ENCODE measurements at places on chromosomes 1 and 21.

GRCh38 chr1:42674682-42675081 lies 7.5 kb upstream of the YBX1 start:
- DNase-seq: no peak

- DNase-seq: no peak
Observed at GRCh38 chr1:41366455-41367287, 5.4 kb downstream of the FOXO6 start.

- DNase-seq: no peak
Observed at GRCh38 chr1:94660258-94660657, 118.7 kb upstream of the F3 start.

DNA sequence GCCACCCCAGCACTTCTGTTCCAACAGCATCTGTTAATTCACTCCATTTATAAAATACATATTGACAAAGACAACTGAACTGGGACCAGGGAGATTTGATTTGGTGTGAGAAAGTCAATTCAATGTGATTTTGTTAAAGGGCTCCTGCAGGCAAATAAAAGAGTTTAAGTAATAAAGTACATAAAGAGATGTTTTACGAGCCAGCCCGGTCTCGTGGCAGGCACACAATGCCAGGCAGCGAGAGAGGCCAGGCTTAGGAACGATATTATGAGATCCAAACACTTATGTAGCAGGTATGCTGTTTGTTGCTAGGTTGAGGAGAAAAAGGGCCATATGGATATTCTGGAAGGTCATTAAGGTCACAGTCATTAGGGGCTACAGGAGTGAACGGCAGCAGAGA lies 227.1 kb downstream of the KCTD3 start:
- DNase-seq: no peak

GRCh38 chr1:223344491-223344890 lies 19.5 kb downstream of the SUSD4 start:
- DNase-seq: no peak

- DNase-seq: no peak
Observed at GRCh38 chr1:207669528-207670009, 24.6 kb downstream of the CR1L start.

DNA sequence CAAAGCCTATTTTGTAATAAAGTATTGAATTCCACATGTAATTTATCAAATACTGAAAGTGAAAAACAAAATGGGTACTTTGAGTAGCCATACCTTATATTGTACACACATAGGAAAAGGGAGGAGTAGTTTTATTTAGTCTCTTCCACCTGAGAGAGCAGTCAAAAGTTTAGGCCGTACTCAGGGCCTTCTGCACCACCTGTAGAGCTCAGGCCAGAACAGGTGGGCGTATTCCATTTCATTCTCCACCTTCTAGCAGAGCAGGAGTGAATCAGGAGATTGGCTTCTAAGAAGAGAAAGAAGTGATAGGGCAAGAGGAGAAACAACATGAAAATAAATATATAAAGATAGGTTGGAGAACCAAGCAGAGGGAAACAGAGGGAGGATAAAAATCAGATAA lies 44.0 kb downstream of the TRAF5 start:
- DNase-seq: no peak

DNA sequence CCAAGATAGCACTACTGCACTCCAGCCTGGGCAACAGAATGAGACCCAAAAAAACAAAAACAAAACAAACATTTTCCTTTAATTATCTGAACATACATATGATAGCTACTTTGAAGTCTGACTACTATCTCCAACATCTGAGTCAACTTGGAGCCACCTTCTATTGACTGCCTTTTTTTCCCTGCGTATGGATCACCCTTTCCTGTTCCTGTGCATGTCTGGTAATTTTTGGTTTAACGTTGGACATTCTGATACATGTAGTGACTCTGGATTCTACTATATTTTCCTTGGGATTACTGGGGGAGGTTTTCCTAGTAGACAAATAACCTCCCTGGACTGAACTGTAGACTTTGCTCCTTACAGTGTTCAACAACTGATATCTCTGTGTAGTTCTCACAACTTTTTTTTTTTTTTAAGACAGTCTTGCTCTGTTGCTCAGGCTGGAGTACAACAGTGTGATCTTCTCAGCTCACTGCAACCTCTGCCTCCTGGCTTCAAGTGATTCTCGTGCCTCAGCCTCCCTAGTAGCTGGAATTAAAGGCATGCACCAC lies 70.3 kb downstream of the KIAA0319L start:
- DNase-seq: no peak

DNA sequence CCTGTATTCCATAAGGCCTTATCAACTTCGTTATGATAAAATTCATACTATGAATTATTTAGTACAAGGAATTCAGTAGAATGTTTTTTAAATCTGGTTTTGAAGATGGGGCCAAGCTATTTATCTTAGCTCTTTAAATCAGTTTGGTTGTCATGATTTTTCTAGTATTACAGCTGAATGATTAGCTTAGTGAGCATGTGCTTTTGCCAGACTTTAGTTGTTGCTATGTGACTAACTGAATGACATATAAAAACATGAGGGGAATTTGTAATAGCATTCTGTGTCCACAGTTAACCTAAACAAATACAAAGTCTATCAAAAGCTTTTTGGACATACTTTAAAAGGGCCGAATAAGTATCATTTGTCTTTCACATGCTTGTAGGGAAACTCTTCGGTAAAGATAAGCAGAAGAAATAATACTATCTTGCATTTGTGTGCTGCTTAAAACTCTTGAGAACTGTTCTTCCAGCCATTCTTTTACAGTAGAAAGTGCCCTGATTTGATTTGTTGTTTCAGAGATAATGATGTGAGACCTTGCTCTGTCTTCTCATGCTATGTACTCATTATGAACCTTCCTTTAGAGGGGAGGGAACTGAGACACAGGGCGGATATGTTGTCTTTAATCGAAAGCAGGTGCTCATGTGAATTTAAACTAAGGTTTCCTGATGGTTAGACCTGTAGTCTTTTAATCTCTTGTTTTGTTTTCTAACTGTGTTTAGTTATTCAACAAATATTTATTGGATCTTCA lies 18.8 kb downstream of the NEK7 start:
- no peak for DNase-seq

DNA sequence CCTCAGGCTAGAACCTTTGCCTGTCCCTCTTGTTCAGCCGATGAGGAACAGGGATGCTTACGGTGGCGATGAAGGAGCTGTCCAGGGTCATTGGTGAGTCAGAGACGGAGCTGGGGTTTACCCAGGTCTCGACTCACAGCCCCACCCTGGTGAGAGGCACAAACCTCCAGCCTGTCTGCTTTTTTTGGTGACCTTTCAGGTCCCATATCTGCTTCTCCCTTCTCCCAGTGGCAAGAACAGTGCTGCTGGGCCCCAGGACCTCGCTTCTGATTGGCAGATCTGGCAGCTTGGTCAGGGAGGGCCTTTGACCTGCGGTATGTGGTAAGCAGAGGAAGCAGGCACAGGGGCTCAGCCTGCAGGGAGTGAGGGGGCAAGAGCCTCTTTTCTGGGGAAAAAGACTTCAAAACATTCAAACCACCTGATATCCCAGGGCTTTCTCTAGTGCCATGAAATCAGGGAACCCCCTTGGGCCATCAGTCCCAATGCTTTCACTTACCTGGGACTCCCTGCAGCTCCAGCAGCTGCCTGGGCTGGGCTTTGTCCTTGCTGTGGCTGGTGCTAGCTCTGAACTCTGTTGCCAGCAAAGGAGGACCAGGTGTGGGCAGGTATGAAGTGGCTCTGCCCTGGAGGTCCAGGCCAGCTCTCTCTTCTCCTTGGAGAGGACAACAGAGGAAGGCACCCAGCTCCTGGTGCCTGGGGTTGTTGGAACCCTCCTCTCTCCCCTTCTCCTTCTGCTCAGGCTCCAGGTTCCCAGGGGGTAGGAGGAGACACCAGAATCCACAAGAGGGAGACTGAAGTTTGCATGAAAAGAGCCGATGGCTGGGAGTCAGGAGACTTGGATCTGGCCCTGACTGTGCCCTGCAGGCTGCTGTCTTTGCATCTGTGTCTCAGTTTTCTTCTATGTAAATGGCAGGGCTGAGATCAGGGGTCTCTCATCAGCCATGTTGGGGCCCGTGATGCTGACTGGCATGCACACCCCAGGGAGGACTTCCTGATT lies 41.4 kb downstream of the TRIM62 start:
- no peak for DNase-seq

- no peak for DNase-seq
Observed at GRCh38 chr1:198054510-198054909, 102.3 kb upstream of the NEK7 start.

DNA sequence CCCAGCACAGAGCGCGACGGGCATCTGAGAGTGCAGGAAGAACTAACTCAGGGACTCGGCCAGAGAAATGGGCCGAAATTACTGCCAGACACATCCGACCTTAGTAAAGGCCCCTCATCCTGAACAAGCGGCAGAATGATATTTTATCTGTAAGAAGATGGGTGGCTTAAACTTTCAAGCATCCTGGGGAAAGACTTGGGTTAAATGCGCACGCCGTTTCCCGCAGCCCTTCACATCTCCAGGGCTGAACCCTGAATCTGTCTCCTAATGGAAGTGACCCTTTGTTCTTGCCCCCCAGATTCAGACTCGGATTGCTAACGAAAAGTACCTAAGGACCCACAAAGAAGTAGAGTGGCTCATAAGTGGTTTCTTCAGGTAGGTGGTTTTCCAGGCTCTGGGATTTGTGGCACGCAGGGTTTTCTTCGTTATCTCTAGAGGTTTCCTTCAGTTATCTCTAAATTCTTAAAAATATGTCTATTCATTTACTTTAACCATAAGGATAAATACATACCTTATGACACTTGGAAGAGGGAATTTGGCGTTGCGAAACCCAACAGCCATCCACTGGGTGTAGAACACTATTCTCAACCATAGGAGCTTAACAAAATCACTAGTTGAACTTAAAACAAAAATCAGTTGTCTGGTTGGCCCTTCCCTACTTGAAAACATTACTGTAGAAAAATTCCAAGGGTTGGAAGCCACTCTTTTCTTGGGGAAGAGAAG lies 627 bp downstream of the RIIAD1 start:
- DNase-seq: no peak

DNA sequence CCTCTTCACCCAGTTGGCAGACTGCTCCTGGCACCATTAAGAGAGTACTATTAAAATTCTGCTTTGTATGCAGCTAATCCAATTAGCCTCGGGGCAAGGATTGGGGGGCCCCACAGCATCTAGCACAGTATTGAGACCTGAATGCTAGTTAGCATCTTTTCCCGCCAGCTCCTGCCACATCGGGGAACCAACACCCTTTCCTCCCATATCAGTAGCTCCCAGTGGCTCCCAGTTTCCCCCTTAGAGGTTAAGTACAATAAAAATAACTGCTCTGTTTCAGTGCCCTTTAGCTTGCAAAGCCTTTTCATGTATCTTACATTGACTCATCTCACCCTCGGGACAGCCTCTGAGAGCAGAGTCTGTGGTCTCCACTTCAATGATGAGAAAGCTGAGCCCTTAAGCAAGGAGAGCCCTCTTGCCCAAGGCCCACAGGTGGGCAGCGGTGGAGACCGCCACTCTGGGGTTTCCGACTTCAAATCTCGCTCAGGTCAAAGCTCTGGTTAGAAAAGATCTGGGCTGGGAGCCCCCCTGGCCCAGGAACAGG lies 4.2 kb upstream of the PMVK start:
- DNase-seq: no peak

DNA sequence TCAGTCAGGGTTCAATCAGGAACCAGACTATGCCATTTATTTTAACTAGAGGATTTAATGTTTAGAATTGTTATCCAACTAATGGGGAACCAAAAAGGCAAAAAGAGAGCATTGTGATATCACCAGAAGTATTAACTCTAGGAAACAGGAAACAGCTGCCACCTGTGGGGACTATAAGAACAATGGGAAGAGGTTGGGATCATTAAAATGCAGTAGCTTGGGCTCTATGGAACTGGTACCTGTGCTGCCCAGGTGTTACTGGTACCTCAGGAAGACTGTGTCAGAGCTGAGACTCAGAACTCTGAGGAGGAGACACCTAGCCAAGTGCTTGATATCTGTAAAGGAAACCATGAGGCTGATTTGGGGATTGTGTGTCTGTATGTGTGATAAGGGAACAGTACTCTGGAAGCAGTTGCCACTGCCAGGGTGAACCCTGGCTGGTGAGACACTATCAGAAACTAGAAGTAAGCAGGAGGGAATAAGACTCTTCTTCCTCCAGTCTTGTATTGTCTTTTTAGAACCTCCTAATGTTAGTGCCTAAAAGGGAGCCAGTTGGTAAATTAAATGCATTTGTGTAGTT lies 49.4 kb downstream of the MAN1A2 start:
- DNase-seq: no peak

DNA sequence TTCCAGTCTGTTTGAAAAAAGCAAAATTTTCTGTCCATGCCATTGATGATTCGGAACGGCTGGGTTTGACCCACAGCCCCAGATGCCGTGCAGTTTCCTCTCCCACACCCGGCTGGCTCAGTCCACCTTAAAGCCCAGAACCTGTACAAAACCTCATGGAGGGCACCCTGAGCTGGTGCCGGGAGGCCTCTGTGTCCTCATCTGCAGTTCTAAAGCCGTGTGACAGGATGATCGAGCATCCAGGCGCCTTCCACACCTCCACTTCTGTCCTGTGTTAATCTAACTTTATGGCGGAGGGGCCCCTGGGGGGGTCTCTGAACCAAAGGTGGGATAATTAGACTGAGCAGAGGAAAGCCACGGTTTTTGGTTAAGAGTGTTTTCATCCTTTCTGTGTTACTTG lies 49.6 kb downstream of the SLC37A1 start:
- no peak for DNase-seq

GRCh38 chr1:76473591-76473990 lies 393.7 kb upstream of the ST6GALNAC5 start:
- no peak for DNase-seq

DNA sequence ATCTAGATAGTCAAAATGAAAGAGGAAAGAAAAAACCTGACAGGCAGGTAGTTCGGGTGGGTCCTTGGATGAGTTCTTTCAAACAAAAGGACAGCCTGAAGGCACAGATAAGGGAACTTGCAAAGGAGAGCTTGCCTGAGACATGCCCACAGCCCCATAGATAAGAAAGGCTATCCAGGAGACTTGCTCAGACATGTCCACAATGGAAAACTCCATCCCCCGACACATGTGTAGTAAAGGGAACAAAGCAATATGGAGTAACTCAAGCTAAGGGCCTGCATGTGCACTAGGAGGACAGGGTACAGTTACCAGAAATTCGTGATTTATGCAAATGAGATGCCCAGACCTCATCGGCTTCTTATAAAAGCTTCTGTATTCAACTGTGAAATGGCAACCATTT lies 281.5 kb downstream of the NEGR1 start:
- DNase-seq: no peak
